Epithelial cell of proximal tubule (primary cell): ENCODE measurements at places on chromosomes 3 and 15.
A peak's percentile ranks its signal among the peaks of the same experiment; 100 is the strongest.

GRCh38 chr3:73503781-73504180 lies 121.0 kb downstream of the PDZRN3 start:
- DNase-seq = no peak

DNA sequence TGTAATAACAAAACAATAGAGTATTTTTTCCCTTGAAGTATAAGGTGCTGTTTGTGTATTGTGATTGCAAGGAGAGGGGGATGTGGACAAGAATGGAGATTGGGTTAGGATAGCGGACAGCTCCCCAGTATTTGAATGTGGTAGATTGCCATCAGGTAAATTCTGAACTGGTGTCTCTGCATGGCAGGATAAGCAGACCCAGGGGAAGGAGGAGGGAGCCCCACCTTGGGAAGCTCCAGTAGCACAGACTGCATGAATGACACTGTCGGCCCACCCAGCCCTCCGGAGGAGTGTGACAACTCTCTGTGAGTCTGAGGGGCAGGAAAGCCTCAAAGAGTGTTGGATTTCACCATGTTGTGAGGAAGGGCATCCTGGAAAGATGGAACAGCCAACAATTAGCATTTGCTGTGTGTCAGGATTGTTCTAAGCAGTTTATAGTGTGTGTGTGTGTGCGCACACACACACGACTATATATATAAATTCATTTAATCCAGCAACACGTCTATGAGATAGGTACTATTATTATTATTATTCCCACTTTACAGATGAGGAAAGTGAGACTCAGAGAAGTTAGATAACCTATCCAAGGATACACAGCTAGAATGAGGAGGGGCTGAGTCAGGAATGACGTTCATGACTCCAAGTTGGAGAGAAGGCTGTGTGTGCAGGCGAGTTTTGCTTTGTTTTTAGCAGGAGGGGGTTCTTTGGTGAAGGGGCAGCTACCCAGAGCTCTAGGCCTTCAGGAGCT lies 63.4 kb upstream of the LCTL start:
- no peak for DNase-seq

GRCh38 chr3:78857494-78858111 lies 910.2 kb downstream of the ROBO1 start:
- no peak for DNase-seq

DNA sequence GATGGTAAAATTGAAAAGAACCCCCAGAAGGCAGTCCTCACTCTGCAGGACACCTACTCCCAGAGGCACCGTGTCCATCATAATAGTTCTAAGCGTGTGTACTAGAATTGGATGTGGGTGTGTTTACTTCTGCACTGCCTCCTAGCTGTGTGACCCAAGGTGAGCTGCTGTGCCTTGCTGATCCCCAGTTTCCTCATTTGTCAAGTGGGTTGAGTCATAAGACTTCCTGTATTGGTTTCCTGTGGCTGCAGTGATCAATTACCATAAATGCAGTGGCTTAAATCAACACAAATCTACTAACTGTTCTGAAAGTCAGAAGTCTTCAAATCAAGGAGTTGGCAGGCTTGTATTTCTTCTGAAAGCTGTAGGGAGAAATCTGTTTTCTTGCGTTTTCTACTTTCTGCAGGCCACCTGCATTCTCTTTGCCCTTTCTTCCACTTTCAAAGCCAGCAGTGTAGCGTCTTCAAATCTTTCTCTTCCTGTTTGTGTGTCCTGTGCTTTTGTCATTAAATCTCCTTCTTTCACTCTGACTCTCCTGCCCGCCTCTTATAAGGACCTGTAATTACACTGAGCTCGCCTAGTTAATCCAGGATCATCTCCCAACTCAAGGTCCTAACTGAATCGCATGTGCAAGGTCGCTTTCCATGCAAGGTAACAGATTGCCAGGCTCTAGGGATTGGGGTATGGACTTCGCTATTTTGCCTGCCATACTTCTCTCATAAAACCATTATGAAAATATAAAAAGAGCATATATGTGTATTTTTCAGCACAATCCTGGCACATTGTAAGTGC lies 59.0 kb downstream of the RORA start:
- DNase-seq = no peak

DNA sequence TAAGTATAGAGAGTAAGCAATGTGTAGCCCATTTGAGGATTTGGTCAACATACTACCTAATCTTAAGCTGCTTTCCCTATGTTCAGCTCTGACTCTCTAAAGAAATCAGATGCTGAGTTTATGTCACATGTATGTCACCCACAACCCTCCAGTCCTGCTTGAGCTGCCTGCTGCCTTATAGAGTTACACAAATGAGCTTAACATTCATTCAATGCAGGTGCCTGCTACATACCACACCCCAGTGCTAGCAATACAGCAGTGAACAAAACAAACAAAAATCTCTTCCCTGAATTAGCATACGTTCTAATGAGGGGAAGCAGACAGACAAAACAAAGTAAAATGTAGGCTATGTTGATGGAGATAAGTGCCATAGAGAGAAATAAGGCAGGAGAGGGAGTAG lies 93.0 kb downstream of the HHLA2 start:
- no peak for DNase-seq

GRCh38 chr3:49607105-49607591 lies 52.9 kb downstream of the BSN start:
- no peak for DNase-seq

DNA sequence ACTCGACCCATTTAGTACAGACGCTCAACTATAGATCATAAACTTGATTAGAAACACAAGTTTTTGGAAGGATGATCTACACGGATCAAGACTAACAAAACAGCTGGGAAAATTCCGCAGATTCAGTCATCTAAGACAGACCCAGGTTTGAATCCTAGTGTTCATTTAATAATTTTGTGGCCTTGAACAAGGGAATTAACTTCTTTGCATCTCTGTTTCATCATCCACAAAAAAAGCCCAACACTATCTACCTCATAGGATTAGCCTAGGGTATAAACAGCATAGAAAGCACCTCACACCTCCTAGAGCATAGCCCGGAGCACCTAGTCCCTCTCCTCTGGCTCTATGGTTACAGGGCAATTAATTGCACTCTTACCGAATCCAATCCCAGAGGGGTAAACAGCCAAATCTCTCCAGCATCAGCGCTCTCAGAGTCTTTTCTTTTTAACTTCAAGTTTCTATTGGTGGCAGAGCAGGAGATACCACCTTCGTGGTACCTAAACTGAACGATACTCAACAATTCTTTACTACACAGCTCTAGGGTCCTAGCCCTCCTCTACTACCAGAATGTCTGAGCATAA lies 3.5 kb downstream of the TBL1XR1 start:
- no peak for DNase-seq

DNA sequence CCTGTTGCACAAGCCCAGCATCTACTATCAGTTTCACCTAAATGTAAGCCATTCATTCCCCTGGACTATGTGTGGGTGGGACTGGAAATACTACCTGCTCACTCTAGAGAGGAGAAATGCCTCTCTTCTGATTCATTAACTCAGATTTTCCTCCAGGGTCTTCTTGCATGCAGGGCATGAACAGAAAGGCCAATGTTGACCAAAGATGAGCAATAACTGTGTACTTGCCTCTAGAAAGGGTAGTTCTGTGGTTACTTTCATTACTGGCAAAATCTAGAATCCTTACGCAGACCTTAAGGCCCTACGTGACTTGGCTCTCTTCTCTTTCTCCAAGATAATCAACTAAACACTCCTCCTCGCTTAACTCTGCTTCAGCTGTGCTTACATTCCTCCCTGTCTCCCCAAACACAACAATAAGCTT lies 81.4 kb upstream of the PSMD6 start:
- peak; percentile 59 for DNase-seq

GRCh38 chr3:27326202-27326601 lies 43.0 kb downstream of the NEK10 start:
- no peak for DNase-seq

- no peak for DNase-seq
Observed at GRCh38 chr15:69467636-69468035, 15.0 kb downstream of the RPLP1 start.

GRCh38 chr15:95565016-95565600 lies 765.4 kb upstream of the NR2F2 start:
- DNase-seq = no peak

DNA sequence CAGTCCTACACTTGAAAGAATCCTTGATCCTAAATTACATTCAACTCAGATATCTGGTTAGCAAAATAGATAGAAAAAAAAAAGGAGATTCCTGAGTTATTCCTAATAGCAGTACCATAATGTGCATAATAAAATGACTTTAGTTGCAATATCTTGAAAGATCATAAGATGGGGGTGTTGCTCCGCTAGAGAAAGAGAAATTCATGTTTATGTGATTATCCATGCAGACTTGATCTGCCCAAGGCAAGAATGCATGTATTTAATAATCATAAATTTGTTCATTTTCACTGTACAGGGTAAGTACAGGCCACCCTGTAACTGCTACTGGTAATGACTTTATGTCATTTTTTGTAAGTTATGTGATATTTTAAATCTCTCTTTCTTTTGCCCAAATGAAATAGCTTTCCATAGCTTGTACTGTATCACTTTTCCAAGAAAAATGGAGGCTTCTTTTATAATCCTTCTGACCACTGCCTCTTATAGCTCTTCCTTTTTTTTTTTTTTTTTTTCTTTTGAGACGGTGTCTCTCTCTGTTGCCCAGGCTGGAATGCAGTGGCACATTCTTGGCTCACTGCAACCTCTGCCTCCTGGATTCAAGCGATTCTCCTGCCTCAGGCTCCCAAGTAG lies 84.6 kb downstream of the HCN4 start:
- DNase-seq = no peak

DNA sequence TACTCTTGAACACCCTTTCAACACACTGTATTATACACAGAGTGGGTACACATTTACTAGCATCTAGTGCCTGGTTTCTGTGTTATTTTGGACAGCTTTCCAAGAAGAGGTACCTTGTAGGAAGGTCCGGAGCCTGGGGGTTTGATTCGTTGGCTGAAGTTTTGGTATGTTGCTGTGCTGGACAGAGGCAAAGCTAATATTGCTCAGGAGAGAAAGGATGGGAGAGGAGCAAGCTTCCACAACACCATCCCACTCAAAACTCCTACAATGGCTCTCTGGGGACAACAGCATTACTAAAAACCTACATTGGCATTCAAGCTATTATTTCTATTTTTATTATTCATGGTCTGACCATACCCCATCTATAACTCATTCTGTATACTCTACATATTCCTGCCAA lies 1.1 kb upstream of the LYSMD2 start:
- no peak for DNase-seq

GRCh38 chr15:72698938-72699337 lies 12.9 kb downstream of the BBS4 start:
- DNase-seq = no peak

GRCh38 chr3:55158345-55158744 lies 230.5 kb upstream of the LRTM1 start:
- DNase-seq = no peak

DNA sequence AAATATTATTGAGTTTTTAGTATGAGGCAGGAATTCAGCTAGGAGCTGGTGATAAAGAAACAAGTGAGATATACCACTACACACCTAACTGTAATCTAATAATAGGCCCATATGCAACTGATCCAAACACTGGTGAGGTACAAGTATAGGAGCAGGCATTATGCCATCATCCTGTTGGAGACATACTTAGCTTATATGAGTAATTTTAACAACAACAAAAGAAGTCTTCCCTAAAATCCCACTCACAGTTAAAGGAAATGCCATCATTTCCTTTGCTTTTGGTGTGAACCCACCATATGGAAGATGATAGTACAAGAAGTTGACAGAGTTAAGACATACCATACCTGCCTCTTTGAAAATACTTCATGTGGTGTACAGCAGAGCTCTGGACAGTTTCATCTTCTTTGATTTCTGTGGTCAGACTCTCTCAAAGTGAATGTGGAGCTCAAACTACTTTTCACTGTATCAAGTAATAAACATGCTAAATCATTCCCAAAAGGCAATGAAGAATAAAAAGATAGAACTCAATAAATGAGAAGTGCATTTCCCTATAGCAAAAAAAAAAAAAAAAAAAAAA lies 85.5 kb downstream of the CD200R1L start:
- DNase-seq = no peak

DNA sequence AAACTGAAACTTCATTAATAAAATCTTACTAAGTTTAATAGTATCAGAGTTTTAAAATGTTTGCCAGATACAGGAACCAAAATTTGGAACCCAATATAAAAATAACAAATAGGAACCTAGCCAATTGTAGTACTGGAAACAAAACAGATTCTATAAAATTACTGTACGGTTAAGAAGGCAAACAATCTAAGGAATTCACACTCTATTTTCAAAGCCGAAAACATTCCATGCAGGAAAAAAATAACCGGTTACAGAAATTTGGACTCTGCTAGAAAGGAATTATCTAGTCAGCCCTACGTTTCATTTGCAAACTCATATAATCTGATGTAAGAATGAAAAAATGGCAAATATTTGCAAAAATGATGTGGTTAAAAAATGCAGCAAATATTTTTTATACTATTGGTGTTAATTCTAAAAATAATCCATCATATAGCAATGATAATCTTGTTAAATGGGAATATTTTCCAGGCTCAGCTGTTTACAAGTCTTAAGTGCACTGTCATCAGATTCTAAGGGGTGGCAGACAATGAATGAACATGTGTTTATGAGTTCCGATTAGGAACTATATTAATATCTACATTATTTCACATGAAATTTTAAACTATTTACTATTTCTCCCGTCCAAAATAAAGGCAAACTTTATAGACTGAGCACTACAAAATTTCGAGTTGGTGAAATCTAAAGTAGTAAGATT lies 58.1 kb downstream of the DCBLD2 start:
- DNase-seq = no peak

- no peak for DNase-seq
Observed at GRCh38 chr15:36029606-36030210, 483.7 kb upstream of the DPH6 start.

DNA sequence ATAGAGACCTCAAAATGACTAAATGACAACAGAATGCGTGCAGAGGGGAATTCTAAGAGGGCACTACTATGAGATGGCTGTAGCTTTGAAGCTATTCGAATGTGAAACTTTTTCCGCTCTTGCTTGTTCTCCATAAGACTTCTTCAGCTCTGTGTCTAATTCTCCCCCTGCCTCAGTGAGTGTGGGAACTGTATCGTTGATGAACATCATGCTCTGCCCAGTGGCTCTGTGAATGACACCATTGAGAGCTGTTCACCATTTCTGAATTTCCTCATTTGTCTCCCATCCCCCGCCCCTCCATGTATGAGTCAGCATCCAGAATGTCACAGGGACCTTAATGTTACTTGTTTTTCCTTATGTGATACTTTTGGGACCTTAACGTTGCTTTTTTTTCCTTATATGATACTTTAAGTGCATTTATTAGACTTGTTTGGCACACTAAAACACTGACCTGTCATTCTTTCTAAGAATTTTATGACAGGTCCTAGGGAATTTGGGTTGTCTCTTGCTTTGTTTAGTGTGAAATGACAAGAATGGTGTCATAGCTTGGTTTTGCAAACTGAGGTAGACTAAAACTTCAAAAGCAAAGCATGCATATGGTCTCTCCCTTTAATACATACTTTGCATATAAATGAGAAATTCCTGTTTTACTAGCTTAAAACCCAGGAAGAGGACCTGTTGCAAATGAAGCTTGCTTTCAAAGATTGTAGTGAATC lies 99.6 kb downstream of the FNDC3B start:
- no peak for DNase-seq

GRCh38 chr15:25664761-25665160 lies 198.4 kb downstream of the ATP10A start:
- no peak for DNase-seq
